ENCODE measurements at places on chromosomes 4 and X.

GRCh38 chrX:149799938-149800337 is 18.2 kb downstream of the MAGEA9 start:
- H3K4me1 ChIP-seq, result no peaks in the 10 kb centered on the region
- DNase-seq, result no peak
- H3K27me3 ChIP-seq, result no peaks in the 10 kb centered on the region
- H3K36me3 ChIP-seq, result no peaks in the 10 kb centered on the region

DNA sequence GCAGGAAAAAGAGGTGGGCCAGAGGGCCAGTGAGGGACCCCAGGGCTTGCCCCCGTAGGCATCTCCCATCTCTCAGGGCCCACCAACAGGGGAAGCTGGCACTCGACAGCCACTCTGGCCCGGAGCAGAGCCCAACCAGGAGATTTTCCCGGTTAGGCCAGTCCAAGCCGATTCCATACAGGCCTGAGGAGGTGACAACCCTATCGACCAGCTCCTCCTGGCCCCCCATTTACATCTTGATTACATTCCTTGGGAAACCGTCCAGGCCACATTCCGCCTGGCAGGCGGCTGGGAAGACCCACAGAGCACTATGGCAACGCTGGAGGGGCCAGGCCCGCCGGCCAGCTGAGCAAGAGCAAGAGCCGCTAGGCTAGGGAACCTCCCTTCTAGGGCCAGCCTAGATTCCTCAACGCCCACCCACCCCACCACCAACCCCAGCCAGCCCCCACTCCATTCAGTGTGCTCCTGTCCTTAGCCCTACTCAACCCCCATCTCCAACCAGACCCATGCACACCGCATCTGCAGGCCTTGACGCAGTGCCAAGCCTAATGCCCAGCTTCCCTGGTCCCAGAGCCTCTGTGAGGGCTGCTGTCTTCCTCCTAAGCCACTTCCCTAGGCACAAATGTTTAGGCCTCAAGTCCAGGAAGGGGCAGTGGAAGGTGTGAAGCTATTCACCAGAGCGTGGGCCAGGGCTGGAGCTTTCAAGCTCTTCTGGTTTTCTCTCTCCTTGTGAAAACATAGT is 161.2 kb downstream of the EFNB1 start:
- H3K27me3 ChIP-seq, result no peaks in the 10 kb centered on the region
- no peak for DNase-seq
- no peaks in the 10 kb centered on the region for H3K36me3 ChIP-seq
- H3K27ac ChIP-seq, result no peak overlapping the region
- no peak overlapping the region for H3K4me3 ChIP-seq
- no peaks in the 10 kb centered on the region for H3K4me1 ChIP-seq

DNA sequence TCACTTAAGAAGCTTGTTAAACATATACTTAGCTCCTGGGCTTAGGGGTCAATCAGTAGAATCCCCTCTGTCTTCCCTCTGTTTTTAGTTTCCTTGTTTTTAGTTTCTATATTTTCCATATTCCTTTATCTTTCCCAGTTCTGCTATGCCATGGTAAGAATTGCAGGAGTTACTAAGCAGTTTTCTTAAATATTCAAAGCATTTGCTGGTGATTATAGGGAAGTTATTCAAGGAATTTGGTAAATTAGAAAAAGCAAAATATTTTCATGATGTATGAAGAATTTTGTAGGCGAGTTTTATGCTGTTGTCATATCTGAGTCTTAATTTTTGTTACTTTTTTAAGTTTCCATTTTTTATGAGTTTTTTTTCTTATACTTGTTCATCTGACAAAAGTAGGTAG is 91.6 kb upstream of the NUDT6 start:
- no peaks in the 10 kb centered on the region for H3K4me1 ChIP-seq
- no peak for DNase-seq
- no peak overlapping the region for H3K4me3 ChIP-seq
- H3K27ac ChIP-seq, result no peak overlapping the region

GRCh38 chr4:7807351-7807921 is 132.2 kb downstream of the AFAP1 start:
- peaks cover 92% of the 10 kb centered on the region for H3K27me3 ChIP-seq
- H3K27ac ChIP-seq, result no peak overlapping the region
- DNase-seq, result no peak
- H3K36me3 ChIP-seq, result no peaks in the 10 kb centered on the region
- no peaks in the 10 kb centered on the region for H3K4me1 ChIP-seq
- no peak overlapping the region for H3K4me3 ChIP-seq

GRCh38 chr4:37452952-37453280 is 208.4 kb downstream of the NWD2 start:
- no peaks in the 10 kb centered on the region for H3K27me3 ChIP-seq
- peak overlapping the region; percentile 64 for H3K4me3 ChIP-seq
- H3K4me1 ChIP-seq, result no peaks in the 10 kb centered on the region

DNA sequence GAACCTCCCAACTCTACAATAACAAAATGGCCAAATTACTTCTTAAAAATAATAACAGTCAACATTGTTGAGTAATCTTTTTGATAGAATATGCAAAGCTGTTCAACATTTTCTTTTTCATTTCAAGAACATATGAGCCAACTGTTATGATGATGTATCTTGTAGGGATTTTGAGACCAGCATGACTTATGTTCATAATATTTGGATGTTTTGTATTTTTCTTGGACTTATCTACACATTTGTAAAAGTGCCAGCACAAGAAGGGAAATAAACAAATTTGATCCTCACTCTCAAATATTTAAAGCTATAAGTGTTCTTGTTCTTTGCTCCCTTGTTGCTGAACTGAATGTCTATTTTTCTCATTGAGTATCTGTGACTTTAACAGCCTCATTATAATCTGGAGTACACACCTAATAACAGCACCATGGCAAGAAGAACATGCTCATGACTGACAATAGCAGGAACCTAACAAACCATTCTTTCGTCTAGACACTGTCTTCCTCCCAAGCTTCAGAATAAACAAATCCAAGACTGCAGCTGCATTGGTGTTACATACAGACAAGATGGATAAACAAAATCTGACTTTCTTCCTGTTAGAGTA is 1049.7 kb downstream of the FAT4 start:
- H3K27me3 ChIP-seq, result no peaks in the 10 kb centered on the region
- no peaks in the 10 kb centered on the region for H3K4me1 ChIP-seq
- no peak overlapping the region for H3K4me3 ChIP-seq

DNA sequence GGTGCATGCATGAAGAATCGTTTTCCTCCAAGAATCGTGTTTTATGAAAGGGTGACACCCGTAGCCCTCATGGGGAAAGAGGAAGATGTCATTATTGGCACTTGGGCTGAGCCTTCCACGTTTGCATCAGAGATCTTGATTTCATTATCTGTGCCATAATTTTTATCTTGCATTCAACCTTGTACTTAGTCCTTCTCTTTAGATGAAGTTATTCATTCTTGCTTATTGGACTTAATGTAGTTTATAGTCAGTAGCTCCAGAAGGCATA is 66.8 kb downstream of the GAB1 start:
- no peak for DNase-seq
- H3K27me3 ChIP-seq, result no peaks in the 10 kb centered on the region
- H3K36me3 ChIP-seq, result no peaks in the 10 kb centered on the region
- H3K4me3 ChIP-seq, result peak overlapping the region; percentile 35
- H3K4me1 ChIP-seq, result peaks cover 57% of the 10 kb centered on the region
- H3K27ac ChIP-seq, result peak overlapping the region; percentile 77
